ENCODE measurements at places on chromosomes 4 and X.
A peak's percentile ranks its signal among the peaks of the same experiment; 100 is the strongest.

DNA sequence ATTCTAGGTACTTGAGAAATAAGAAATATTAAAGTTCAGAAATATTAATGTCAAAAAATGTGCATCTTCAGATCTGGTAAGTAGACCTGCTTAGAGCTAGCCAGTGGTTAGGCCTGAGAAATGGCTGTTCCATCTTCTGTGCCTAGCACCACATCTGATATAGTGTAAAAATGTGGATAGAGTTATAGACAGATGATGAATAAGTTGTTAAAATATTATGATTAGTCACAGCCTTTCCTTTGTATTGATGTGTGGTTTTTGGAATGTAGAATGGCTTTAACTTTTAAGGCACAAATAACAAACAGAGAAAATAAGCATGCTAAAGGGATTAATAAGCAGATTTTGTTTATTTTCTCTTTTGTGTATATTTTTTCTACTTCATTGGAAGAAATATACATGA, 133.5 kb upstream of the NUDT6 start:
- no peak for DNase-seq

GRCh38 chrX:134622056-134622812, 36.0 kb downstream of the PLAC1 start:
- DNase-seq: no peak

- no peak for DNase-seq
These were observed 68.6 kb downstream of the BMP15 start for GRCh38 chrX:50978920-50979682.

GRCh38 chrX:131709553-131709952, 165.7 kb downstream of the OR13H1 start:
- DNase-seq: no peak

- no peak for DNase-seq
These were observed 109.5 kb downstream of the ADGRL3 start for GRCh38 chr4:61309616-61310015.

DNA sequence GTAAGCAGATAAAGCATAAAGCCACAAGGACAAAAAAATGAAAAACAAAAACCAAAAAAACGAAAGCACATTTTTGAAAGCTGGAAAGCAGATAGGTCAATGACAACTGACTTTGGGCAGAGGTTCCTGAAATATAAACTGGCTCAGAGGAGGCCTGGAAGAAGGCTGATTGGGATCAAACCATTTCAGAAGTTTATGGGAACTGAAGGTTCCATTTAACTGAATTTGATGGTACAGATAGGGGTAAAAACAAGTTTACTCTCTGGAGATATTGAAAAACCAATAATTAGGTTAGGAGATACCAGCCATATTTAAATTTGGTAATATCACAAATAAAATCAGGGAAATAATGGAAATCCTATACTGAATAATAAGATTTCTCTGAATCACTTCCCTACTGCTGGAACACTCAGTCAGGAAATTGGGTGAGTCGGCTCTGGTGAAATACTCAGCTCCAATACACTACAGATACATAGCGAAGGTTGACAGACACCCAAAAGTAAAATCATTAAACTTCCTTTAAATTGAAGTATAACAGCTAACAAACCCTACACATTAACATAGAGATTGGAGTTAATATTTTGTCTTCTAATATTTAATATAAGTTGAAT, 1584.3 kb downstream of the STIM2 start:
- DNase-seq: no peak

DNA sequence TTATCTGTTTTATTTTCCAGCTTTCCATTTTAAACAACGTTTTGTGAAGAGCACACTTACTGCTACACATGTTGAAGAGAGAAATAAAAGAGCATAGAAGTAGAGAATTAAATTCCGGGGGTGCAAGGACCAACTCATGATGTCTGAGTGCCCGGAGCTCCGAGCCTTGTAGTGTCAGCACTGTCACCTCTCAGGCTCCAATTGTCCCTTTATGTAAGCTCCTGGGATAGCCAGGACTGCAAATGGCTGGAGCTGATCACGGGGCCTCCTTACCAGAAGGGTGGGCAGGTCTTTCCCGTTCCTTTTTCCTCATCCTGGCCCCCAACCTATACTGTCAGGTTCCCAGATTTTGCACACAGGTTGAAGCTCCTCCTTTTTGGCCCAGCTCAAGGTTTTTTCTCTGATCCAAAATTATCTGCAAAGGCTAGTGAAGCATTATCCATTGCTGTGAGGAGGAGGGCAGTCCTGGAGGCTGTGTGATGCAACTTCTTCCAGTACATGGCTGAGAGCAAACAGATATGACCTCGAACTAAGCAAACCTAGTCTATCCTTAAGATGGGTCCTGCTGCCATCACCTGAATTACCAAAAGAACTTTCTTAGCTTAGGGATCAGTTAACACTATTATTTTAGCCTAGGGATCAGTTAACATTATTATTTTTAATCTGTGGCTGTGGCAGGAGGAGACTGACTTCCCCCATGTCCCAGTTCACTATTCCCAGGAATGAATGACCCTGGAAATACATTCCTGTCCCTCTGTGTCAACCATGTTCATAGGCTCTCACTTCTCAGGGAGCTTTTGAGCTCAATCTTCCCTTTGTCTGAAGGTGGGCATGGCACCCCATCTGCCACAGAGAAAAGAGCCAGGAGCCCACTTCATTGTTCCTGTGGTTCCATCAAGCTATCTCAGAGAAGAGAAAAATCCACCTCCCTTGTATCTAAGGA, at the start of gene FGG:
FGG (minus strand) TSS at position 185 of the 943 bp plus-strand sequence; CDS start at position 138, 47 bp downstream.
- no peak for DNase-seq

- no peak for DNase-seq
These were observed 214.2 kb upstream of the PCDH10 start for GRCh38 chr4:132934911-132935310.

DNA sequence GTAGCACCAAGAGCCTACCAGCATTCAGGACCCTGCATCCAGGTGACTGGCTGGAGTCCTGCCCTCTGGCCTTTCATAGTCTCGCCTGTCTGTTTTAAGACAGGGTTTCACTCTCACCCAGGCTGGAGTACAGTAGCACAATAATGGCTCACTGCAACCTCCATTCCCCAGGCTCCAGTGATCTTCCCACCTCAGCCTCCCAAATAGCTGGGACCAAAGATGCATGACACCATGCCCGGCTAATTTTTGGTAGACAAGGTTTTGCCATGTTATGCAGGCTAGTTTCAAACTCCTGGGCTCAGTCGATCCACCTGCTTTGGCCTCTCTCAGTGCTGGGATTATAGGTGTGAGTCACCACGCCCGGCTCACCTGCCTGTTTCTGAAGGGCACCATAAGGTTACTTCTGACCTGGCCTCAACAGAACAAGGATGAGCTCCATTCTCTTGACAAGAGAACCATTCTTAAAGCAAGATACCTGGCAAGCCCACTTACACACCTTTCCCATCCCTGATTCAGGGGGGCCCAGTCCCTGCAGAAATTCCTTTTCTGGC, 6.7 kb downstream of the RPS4X start:
- no peak for DNase-seq

DNA sequence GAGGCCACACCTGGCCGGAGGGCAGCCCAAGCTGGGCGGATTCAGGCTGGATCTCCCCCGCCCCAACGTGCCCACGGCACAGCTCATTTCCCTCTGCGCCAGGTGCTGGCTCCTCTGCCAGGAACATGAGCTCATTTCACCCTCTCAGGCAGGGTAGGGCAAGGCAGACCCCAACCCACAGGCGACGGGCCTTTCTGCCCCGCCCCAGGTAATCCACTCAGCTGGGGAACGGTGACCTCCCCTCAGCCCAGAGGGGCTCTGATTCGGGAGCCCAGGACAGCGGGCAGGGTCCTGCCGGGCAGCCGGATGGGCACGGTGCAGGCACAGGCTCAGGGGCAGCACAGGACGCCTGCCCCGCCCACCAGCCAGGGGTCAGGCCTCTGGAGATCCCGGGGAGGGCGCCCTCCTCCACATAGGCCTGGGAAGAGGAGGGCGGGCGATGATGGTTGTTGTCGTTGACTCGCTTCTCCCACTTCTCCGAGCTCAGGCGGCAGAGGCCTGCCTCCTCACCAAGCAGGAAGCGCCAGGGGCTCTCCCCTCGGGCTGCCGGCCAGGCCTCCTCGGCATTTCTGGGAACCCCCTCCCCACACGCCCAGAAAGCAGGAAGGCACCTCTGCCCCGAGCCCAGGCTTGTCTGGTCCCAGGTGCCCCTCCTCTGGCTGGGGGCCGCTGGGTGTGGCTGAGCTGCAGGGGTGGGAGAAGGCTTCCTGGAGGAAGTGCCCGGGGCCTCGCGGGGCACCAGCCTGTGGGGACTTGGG, 31.1 kb downstream of the TACC3 start:
- no peak for DNase-seq

GRCh38 chr4:10671366-10671765, 13.2 kb downstream of the CLNK start:
- peak; percentile 31 for DNase-seq

GRCh38 chr4:140151699-140152012, 2.3 kb downstream of the MAML3 start:
- peak; percentile 88 for DNase-seq

- DNase-seq: peak; percentile 76
These were observed 34.0 kb upstream of the GRPEL1 start for GRCh38 chr4:7101692-7102515.

GRCh38 chr4:31291238-31291637, 571.1 kb downstream of the PCDH7 start:
- DNase-seq: no peak

- no peak for DNase-seq
These were observed 459.7 kb downstream of the MID1IP1 start for GRCh38 chrX:39260965-39261364.

DNA sequence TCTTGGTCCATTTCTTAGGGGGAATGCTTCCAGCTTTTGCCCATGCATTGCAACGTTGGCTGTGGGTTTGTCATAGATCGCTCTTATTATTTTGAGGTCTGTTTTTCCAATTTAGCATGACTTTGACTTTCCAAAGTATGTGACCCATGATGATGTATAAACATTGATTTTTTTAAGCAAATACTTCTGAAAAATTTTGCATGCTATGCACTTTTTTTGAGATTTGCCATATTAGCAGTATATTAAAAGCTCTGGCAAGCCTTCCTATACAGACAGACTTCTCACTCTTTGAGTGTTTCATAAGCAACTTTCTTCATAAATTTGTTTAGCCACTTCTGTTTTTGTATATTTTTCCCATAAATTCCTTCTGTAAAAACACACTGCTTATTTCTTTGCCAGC, 746.4 kb upstream of the LCORL start:
- no peak for DNase-seq

DNA sequence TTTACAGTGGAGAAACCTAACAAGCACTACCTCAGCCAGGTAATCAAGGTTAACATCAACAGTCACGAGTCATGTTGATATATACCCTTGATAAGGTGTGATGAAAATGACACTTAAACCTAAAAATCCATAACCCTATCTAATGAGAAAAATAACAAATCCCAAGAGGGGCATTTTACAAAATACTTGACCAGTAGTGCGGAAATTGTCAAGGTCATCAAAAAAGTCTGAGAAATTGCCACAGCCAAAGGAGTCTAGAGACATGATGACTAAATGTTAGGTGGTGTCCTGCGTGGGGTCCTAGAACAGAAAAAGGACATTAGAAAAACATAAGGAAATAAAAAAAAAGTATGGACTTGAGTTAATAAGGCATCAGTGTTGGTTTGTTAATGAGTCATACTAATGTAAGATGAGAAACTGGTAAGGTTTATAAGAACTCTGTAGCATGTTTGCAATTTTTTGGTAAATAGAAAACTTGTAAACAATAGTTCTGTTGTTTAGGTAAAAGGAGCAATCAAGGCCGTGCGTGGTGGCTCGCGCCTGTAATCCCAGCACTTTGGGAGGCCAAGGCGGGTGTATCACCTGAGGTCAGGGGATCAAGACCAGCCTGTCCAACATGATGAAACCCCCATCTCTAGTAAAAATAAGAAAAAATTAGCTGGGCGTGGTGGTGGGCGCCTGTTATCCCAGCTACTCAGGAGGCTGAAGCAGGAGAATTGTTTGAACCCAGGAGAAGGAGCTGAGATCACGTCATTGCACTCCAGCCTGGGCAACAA, 2.9 kb downstream of the RPL36A start:
- DNase-seq: no peak

DNA sequence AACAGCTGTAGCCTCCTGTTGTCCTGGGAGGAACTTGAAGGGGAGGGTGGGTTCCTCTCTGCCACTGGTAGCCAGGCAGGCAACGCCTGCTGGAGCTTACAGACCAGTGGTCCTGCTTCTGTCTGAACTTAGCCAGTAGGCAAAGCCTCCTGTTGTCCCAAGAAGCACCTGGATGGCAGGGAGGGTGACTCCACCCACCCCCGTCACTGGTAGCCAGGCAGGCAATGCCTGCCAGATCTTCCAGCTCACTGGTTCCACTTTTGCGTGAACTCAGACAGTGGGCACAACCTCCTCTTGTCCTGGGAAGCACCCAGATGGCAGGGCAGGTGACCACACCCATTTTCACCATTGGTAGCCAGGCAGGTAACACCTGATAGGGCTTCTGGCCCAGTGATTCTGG, 203.5 kb upstream of the DIPK2B start:
- no peak for DNase-seq

- DNase-seq: peak; percentile 3
These were observed 137.8 kb downstream of the FBXW7 start for GRCh38 chr4:152398060-152398459.

DNA sequence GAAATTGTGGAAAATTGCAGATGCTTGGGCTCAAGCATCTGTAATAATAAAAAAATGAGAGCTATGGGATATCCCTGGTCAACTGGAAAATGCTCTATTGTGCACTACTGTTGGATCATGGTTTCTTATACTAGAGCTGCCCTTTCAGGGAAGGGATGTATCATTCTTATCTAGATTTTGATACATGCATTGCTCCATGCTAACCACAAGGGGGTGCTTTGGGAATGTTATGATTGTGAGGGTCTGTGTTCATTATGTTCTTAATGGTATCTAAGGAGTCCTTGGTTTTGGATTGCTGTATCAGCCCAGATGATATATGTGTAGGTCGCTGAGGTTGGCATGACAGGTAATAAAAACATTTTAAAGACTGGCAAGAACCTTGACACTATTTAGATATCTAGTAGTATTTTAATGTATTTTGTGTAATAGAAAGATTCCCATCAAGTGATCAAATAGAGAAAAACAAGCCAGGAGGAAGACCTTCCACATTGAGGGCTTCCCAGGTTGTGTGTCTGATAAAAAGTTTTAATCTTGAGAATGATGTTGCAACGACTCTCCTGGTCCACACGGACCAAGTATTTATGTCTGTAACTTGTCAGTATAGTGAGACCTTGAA, 49.2 kb upstream of the TLR2 start:
- DNase-seq: no peak

GRCh38 chr4:42302348-42302747, 94.9 kb upstream of the SHISA3 start:
- no peak for DNase-seq

DNA sequence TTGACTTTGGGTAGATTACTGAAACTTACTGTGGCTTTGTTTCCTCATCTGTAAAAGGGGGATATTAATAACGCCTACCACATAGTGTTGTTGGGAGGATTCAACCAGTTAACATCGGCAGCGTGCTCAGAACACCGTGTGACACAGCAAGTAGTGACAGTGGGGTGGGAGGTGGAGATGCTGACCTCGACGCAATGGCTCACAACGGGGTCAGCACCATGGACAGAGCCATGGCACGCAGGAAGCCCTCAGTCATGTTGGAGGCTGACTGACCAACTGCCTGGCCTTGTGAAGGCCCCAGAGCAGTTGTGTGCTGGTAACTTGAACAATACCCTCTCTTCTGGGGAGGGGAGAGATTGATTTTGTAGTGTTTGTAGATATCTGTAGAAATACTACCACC, 93.2 kb downstream of the WFS1 start:
- DNase-seq: peak; percentile 12

- DNase-seq: no peak
These were observed 811 bp downstream of the FLNA start for GRCh38 chrX:154373340-154374306.

- DNase-seq: no peak
These were observed 53.3 kb upstream of the BMP2K start for GRCh38 chr4:78722878-78723277.
